ENCODE measurements at places on chromosomes 1 and 21.

GRCh38 chr21:25537174-25537573 is 70.1 kb downstream of the MRPL39 start:
- DNase-seq: no peak

GRCh38 chr1:32201011-32201855 is 838 bp downstream of the CCDC28B start:
- peak; percentile 26 for DNase-seq

- no peak for DNase-seq
These were observed 692.0 kb upstream of the NR5A2 start for GRCh38 chr1:199335496-199335895.

DNA sequence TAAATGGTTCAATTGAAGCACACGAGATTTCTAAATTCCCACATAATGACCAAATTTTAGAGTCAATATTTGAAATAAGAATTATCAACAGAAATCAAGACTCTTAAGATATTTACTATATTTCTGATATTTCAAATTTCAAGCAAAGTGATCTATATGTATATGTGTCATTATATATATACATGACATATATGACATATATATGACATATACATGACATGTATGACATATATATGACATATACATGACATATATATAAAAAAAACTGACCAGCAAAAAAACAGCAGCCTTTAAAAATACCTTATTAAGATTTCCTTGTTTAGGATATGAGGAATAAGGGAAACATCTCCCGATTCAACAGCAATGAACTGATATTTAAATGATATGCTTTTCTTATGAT is 266.2 kb downstream of the FAF1 start:
- no peak for DNase-seq

DNA sequence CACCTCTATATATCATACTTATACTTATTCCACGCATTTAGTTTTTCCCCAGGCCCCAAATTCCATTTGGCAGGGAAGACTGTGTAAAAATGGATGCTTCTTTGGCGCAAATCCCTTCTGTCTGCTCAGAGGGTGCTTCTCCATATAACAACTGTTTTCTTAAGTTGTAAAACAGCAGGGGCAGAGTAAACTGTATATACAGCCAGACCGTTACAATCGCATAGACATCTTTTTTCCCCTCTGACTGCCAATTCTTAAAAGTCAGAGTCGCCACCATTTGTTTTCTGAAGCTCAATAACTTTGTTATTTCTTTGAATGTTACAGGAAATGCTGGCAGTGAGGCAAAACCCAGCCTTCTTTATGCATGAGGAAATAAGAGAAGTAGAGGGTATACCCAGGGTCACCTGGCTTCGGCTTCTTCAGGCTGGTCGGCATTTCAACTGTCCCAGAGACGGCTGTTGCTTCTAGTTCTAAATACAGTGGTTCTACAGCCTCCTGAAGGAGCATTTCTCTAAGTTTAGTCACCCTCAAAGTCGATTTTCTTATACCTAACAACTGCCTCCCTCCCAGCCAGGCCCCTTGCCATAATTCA is 188.4 kb downstream of the CLIC6 start:
- DNase-seq: no peak
